Motor neuron (in vitro differentiated cells): ENCODE measurements at places on chromosomes 1 and 21.
A peak's percentile ranks its signal among the peaks of the same experiment; 100 is the strongest.

DNA sequence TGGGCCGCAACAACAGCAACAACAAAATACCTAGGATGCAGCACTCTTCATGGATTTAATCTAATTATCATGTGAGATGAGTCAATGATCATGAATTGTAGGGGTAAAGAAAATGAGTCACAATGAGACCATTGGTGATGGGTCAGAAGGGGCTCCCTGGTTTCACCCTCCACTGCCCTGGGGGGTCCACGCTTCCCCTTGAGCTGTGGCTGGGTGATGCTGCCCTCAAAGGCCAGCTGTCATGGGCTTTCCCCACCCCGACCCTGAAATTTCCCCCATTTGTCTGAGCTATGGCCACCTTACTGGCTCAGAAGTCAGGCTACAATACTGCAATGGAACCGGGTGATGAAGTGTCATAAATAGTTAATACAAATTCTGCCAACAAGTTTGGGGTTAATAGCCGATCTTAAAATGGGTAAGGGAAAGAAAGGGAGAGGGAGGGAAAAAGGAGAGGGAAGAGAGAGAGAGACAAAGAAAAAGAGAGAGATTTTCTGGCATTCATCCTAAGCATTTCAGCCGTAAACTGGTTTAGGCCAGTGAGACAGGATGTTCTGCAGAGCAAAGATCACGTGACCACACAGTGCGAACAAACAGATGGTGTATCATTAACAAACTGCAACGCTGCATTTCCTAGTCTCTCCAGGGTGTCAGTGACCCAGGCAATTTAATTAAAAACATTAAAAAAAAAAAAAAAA, 143.4 kb upstream of the ERRFI1 start:
- ATAC-seq = peak; percentile 94

DNA sequence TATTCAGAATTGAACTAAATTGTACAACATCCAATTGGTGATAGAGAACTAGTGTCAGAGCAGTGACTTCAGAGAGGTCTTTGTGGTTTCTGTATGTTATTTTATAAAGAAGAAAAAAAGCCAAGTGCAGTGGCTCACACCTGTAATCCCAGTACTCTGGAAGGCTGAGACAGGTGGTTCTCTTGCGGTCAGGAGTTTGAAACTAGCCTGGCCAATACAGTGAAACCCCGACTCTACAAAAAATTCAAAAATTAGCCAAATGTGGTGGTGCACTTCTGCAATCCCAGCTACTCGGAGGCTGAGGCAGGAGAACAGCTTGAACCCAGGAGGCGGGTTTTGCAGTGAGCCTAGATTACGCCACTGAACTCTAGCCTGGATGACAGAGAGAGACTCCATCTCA, 90.7 kb downstream of the ASH1L start:
- no peak for ATAC-seq

- no peak for ATAC-seq
Measured at GRCh38 chr21:42746593-42747275, 93.3 kb downstream of the PDE9A start.

GRCh38 chr1:203671047-203671446, 44.4 kb downstream of the ATP2B4 start:
- ATAC-seq = no peak

GRCh38 chr1:43267291-43267805, 2.4 kb upstream of the TMEM125 start:
- no peak for ATAC-seq

DNA sequence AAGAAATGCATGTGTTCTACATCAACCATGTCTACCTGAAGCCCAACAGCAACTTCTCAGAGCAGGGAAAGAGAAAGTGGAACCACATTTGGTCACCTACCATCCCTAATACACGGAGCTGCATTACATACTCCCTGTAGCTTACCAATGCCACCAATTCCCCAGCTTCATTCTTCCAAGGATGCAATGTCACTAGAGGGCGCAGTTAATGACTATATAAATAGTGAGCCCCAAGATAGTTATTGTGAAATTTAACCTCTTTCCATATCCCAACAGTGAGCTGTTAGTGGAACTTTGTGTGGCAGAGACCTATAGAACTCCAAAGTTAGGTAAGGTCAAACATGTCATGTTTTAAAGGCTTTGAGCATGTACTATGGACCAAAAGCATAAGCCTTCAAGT, 618.3 kb downstream of the SMYD3 start:
- ATAC-seq = no peak

GRCh38 chr1:19505693-19506457, 20.5 kb upstream of the CAPZB start:
- ATAC-seq = no peak

- no peak for ATAC-seq
Measured at GRCh38 chr1:7006996-7007871, 222.0 kb downstream of the CAMTA1 start.

- no peak for ATAC-seq
Measured at GRCh38 chr1:70284366-70284765, 63.2 kb downstream of the SRSF11 start.

DNA sequence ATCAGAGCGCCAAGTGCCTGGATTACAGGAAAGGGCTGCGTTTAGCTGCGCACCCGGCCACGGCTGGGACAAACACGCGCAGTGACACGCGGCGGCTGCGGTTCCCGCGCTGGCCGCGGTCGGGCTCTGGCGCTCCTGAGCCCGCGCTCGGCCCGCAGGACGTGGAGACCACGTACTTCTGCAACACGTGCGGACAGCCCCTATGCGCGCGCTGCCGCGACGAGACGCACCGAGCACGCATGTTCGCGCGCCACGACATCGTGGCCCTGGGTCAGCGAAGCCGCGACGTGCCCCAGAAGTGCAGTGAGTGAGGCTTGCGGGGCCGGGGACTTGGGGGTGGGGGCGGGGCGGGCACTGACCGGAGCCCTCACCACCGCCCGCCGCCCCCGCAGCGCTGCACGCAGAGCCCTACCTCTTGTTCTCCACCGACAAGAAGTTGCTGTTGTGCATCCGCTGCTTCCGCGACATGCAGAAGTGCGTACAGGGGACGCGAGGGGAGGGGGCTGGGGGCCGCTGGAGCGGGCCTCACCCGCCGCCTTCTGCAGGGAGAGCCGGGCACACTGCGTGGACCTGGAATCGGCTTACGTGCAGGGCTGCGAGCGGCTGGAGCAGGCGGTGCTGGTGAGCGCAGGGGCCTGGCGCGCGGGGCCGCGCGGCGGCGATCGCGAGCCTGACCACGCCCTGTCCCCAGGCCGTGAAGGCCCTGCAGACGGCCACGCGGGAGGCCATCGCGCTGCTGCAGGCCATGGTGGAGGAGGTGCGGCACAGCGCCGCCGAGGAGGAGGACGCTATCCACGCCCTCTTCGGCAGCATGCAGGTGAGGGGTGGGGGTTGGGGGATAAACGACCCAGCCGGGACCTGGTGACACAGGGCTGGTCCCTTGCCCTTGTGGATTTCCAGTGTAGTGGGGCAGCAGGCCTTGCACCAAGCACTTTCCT, 3.1 kb downstream of the RNF207 start:
- ATAC-seq = peak; percentile 80

DNA sequence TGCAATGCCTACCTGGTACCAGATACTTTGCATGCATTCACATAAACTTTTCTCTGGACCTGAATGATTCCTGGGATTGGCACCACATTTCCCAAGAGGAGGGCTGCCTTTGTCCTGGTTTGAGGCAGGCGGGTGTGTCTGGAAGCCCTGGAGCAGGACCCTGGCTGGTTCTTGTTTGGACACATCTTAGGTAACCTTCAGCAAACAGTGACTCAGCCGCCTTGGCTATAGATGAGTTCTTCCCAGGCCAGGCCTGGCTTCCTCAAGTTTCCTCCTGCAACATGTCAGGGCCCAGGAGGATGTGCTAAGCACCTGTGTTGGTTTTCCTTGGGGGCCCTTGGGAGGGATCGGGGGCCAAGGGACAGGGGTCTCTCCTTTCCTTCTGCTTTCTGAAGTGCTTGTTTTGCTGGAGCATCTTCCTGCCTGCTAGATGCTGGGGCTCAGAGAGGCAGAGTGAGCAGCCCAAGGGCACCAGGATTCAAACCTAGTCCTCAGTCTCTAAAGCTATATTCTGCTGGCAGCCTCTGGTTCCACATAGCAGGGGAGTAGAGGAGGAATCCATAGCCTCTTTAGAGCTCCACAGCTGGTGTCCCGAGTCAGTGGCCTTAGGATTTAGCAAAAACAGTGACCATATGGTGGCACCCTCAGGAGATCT, 38.2 kb downstream of the PAX7 start:
- peak; percentile 37 for ATAC-seq

DNA sequence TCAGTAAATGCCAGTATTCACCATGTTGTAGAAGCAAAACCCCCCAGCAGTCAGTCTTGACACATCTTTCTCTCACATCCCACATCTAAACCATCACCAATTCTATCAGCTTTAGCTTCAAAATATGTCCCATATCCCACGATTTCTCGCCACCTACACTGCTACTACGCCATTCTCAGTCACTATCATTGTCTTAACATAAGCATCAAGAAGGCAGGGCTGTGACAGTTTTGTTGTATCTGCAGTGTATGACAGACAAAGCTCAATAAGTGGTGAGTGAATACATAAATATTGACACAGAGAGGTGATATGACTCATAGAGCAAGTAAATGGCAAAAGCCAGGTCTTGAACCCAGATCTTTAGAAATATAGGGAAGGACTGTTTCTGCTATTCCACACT, 59.9 kb downstream of the JAK1 start:
- ATAC-seq = no peak

- peak; percentile 92 for ATAC-seq
Measured at GRCh38 chr1:52927212-52928014, at the start of gene SCP2. Gene SCP2, plus strand, starts transcription at chr1:52927276. Its CDS starts 121 bp downstream, at chr1:52927397.

DNA sequence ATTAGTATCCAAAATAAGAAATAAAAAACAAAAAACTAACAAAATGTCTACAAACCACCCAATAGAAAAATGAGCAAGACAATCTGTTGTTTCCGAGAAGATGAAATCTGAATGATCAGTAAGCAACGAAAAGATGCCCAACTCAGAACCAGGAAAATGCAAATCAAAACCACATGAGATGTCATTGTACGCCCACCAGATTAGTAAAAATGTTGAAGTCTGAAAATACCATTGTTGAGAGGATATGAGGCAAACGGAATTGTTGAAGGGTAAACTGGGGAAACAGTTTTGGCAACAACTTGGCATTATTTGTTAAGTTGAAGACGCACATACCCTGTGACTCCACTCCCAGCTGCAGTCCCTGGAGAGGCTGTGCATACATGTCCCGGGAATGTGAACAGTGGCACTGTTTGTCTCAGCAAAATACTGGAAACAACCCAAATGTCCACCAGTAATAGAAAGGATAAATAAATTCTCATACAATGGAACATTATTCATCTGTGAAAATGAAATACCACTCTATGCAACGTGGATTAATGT, 10.6 kb downstream of the ZBTB17 start:
- ATAC-seq = peak; percentile 41

DNA sequence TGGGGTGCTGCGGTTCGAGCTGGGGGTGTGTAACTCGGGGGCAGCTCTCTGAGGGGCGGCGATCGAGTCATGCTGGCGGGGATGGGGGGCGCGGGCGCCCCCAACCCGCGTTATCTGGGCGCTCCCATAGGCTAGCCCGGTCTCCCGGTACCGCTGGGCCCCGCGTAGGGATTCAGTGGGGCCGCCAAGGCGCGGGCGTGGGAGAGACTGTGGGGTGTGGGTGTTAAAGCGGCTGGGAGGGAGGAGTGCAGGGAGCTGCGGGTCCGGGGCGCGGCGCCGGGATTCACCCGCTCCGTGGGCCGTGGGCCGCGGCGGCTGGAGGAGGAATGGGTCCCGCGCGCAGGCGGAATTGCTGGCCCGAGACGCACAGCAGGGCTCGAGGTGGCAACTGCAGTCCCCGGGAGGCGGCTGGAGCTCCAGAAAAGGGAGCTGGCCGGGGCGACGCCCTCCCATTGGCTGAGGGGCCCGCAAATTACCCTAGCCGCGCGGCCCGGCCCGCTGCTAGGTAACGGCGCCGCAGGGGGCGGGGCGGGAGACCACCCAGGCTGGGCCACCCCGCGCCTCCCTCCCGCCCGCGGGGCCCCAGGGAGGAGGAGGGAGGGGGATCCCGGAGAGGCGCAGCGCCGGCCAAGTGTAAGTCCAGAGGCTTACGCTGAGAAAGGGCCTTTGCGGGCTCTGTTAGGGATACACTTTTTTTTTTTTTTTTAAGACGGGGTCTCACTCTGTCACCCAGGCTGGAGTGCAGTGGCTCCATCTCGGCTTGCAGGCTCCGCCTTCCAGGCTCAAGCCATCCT, at the start of gene PTCH2:
Gene PTCH2 (minus strand): TSS at position 392 of the 794 bp plus-strand sequence. CDS start 321 bp downstream, at position 71.
- peak; percentile 85 for ATAC-seq

GRCh38 chr1:44294588-44295007, 60.5 kb downstream of the ERI3 start:
- ATAC-seq = peak; percentile 67

DNA sequence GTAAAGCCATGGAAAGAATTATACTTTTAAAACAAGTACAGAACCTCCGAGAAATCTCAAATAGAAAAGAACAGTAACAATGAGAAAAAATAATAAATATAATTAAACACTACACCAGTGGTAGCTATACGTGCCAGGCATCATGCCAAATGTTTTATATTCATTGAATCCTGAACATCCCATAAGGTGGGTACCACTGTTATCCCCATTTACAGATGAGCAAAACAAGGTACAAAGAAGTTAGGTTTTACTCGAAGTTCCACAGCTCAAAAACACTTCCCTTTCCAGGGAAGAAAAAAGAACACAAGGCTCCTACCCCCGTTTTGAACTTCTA, 33.4 kb downstream of the JAK1 start:
- ATAC-seq = no peak
